Activated T-cell treated with anti-CD3 and anti-CD28 coated beads, Interleukin-2, amount 50 U/mL, for 72 hours (primary cell): ENCODE measurements at places on chromosomes 6 and 20.
A peak's percentile ranks its signal among the peaks of the same experiment; 100 is the strongest.

- DNase-seq = no peak
These were observed 70.2 kb downstream of the CDYL start for GRCh38 chr6:4846387-4846786.

DNA sequence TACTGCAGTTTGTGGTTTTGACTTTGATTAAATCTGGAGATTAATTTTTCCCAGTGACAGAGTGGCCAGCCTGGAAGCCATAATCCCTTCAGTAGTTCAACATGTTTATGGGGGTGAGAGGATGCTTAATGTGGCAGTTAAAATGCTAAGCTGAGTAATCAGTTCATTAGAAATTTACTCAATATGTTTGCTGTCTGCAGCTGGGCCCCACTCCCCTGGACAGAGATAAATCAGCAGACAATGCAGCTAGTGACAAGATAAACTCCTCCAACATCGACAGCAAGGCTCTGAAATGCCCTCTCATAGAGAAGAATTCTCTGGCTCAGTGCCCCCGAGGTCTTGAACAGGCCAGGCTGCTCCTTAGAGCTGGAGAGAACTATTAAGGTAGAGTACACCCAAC is 101.9 kb downstream of the LRFN2 start:
- DNase-seq = no peak

- DNase-seq = no peak
These were observed 23.2 kb downstream of the PRPF6 start for GRCh38 chr20:64003960-64004725.

GRCh38 chr6:37878150-37878710 is 58.7 kb downstream of the ZFAND3 start:
- no peak for DNase-seq

DNA sequence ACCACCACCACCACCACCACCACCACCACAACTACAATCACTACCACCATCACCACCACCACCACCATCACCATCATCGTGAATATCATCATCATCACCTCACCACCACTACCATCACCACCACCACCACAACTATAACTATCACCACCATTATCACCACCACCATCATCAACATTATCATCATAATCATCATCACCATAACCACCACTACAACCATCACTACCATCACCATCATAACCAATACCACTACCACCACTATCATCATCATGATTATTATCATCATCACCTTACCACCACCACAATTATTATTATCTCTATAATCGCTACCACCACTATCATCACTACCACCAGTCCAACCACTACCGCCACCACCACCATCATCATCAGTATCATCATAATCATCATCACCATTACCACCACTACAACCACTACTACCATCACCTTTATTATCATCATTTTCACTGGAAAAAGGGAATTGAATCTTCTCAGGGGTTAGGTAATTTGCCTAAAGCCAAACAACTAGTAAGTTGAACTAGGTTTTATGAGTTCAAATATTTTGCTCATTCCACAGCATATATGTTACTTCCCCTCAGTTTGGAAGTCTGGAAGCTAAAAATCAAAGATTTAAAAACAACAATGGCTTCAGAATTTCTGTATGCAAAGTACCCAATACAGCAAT is 8.3 kb downstream of the RIPOR2 start:
- DNase-seq = peak; percentile 56

DNA sequence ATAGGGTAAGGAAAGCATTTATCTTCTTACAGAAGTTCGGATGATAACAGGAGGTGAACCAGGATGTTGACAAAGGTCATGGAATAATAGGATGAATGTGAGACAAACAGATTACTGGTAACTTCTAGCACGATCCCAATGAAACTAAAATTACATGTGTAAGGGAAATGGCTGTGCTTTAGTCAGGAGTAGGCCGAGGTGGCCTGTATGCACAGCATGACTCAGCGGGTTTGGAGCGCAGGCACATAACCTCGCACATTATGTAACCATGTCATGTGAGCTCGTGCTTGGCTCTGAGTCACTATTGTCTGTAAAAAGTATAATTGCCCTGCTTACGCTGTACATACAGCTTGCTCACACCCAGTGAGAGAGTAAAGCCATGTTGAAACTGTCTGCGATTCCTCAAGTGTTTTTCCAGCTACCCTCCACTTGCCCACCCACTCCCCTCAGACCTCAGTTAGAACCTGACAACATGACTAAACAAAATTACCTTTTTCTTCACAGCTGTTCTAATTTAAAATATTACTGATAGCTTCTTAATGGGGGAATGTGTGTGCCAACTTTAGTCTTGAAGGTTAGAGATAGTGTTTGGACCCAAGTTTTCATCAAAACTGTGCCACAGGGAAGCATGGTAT is 8.2 kb downstream of the CYB5R4 start:
- peak; percentile 10 for DNase-seq

- DNase-seq = no peak
These were observed 103.9 kb upstream of the ARG1 start for GRCh38 chr6:131469130-131469529.

- DNase-seq = no peak
These were observed 86.3 kb upstream of the PMEPA1 start for GRCh38 chr20:57795977-57796560.

- no peak for DNase-seq
These were observed 126.3 kb upstream of the HEY2 start for GRCh38 chr6:125623085-125623484.

DNA sequence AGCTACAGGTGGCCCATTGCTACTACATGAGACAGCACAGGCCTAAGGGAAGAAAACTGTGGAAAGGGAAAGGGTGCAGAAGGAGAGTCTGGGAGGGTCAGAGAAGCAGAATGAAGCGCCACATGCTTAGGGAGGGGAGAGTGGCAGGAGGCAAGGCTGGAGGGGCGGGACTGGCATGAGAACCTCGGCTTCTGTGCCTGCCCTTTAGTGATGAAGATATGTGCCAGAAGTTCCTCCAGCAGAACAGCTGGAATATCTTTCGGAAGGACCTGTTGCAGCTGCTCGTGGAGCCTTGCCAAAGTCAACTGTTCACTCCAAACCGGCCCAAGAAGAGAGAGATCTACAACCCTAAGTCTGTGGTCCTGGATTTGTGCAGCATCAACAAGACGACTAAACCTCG is 61.8 kb downstream of the CNBD2 start:
- no peak for DNase-seq

GRCh38 chr20:20318365-20319161 is 49.3 kb upstream of the INSM1 start:
- no peak for DNase-seq

DNA sequence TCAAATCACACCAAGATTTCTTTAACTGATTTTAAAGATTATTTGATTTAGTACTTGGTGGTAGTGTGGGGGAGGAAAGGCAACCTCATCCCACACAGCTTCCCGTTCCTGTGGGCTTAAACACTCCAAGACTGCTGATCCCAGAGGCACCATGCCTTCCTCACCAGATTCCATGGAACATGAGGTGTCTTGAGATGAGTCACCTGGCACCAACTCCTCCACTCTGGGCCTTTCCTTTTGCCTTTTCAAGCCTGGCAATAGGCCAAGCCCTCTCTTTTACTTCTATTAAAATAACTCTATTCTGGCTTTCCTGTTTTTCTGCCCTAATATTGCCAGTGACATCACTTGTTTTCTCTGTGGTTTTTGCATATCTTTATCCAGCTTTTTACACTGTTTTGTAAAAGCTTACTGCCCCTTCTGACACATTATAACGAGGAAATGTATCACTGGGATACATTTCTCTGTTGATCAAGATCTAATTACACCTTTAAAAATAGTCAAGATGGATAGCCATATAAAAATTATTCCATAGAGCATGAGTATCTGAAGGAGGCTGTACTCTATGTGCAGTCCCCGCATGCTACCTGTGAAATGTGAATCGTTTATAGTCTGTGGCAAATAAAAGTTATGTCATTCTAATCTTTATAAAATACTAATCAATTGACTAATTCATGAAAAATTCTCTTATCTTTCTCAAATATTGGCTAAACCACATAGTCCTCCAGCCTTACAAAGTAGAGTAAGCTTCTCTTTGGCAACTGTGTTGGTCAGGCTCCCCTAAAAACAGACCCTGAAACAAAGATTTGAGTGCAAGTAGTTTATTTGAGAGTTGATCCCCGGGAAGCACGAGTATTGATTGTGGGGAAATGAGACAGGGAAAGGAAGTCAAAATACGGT is 257.8 kb upstream of the KCNQ5 start:
- no peak for DNase-seq

DNA sequence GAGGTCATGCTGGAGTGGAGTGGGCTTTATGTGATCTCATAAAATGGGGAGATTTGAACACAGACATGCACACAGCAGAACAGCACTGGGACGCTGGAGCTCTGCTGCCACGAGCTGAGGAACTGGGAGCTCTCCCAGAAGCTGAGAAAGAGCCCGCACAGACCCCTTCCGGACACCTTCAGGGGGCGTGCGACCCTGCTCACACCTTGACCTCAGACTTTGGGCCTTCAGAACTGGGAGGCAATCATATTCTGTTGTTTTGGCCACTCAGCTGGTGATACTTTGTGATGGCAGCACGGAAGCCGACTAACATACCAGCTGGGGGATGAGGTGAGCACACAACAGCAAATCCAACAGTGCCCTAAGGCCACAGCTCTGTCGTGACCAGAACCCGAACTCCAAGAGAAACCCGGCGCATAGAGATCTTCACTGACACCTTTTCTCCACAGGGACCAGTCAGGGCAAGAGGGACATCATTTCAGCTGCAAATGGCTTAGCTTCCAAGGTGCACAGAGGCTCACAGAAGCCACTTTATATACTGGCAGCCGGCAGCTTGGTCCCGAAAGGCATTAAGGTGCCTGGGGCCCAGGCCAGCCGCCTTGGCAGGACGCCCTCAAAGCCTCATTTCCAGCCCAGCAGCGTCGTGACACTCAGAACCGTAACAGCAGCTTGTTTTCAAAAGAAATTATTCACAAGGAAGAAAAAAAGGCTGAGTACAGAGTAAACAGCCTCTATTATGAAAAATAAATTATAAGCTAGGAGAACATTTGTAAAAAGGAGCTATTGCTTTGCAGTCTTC is 89.3 kb downstream of the RNASET2 start:
- DNase-seq = no peak

GRCh38 chr20:1472556-1473245 is 6.1 kb upstream of the NSFL1C start:
- DNase-seq = no peak

DNA sequence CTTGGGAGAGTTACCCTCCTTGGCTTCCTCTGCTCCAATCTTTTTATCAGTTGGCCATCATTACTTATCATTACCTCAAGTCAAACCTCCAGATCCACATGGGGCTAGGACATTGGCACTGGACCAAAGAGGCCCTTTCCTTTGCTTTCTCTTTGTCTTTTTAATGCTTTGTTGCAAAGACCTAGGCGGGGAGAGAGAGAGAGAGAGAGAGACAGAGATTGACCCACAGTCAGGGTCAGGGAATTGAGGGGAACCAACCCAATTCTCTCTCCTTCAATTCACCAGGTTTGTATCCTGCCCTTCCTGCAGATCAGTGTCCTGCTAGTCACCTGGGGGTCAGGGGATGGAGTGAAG is 3.5 kb upstream of the VEGFA start:
- DNase-seq = no peak

GRCh38 chr20:62875419-62876361 is 14.1 kb upstream of the TCFL5 start:
- no peak for DNase-seq

DNA sequence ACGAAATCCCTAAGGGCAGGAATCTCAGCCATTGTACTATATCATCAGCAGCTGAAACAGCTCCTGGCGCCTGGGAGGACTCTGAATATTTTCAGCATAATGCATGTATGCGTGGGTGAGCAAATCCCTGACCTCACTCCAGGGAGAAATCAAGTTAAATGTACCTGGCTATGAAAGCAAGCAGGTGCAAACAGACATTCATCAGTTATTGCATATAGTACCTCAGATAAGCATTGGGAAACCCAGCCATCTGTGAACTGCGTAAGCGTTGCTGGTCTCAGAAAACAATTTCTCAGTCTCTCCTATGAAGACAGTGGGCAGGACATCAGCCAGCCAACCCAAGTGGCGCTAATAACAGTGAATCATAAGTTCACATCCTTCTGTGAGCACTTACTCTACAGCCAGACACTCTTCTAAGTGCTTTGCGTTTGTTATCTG is 622.6 kb downstream of the EPM2A start:
- no peak for DNase-seq

DNA sequence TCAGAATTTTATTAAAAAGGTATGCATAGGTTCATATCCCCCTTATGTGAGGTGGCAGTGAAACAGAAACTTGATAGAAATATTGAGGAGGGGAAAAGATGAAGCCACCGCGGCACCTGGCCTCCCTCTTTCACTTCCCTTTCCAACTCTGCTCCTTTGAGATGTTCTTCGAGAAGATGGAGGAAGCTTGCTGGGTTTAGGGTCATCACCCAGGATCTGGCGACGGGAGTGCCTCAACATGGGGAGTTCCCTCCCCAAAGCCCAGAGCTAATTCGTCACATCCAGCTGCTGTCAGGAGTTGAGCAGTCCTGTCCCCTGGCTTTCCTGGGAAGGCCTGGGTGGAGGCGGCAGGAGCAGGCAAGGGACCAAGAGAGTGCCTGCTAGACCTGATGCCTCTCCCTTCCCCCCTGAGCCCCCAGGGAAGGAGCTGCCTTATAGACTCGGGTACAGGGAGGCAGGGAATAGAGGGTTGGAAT is 29.1 kb downstream of the RREB1 start:
- no peak for DNase-seq

- DNase-seq = no peak
These were observed 45.8 kb upstream of the ARID1B start for GRCh38 chr6:156731396-156731795.

- DNase-seq = no peak
These were observed 25.7 kb downstream of the MYCT1 start for GRCh38 chr6:152723398-152723797.

DNA sequence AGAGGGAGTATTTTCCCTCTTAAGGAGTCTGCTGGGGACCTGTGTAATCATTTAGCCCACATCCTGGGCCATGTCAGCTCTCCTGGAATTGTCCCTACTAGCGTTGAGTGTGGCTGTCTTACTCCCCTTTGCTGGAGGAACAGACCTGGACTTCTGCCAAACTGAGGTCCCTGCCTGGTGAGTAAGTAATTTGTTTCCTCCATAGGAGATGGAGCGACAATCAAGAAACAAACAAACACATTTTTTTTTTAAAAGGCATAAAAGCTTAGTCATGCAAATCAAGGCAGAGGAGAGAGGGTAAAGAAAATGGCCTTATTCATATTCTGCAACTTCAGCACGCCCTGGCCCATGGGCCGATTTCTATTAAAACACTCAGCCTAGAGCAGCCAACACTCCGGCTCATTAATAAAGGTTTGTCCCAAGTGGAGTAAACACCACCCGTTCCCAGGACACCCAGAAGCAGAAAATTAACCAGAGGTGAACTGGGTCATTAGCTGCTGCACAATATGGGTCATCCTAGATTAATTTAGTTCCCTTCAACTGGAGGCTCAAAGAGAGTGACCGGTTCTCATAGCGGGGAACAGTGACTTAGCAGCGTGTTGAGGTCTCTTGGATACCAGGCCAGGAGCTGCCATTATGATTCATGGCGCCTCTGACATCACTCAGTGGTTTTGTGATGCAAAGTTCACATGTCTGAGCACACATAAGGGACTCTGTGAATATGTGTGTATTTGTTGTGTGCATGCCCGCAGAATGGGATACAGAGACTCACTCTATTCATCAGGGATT is 165.0 kb upstream of the SULF2 start:
- DNase-seq = no peak
